Osteocyte (in vitro differentiated cells): ENCODE measurements at places on chromosomes 7 and 10.

- no peak for DNase-seq
These were observed 22.0 kb downstream of the UMAD1 start for GRCh38 chr7:7662527-7662926.

- DNase-seq = no peak
These were observed 222.9 kb downstream of the PTEN start for GRCh38 chr10:88086187-88086960.

DNA sequence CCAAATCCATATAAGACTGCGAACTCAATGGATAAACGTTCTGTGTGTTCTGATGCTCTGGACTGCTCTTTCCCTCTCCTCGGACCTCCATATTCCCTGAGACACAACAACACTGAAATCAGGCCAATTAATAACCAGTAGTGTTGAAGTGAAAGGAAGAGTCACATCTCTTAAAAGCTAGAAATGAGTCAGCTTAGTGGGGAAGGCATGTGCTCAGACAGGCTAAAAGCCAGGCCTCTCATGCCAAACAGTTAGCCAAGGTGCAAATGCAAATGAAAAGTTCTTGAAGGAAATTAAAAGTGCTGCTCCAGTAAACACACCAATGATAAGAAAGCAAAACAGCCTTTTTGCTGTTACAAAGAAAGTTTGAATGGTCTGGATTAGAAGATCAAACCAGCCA is 29.3 kb downstream of the TNS3 start:
- DNase-seq = no peak

- DNase-seq = no peak
These were observed 195.8 kb upstream of the NEBL start for GRCh38 chr10:21092683-21093524.

- no peak for DNase-seq
These were observed 170.3 kb upstream of the FAM171A1 start for GRCh38 chr10:15541376-15541775.

GRCh38 chr7:149191851-149192250 is 3.5 kb upstream of the ZNF282 start:
- DNase-seq = no peak

DNA sequence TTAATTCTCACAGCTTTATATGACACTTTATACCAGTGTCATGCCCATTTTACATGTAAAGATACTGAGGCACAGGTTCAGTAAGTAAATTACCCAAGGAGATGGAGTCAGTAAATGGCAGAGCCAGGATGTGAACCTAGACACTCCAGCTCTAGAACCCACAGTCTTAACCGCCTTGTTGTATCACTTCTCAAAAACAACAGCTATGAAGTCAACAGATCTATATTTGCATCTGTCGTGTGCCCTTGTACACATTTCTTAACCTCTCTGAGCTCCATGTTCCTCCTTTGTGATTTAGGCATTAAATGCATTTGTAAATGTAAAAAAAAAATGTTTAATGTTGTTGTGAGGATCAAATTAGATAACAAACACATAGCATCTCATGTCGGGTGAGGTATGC is 716.2 kb downstream of the SUGCT start:
- DNase-seq = no peak

- DNase-seq = no peak
These were observed 25.5 kb downstream of the LDB3 start for GRCh38 chr10:86693721-86694369.

DNA sequence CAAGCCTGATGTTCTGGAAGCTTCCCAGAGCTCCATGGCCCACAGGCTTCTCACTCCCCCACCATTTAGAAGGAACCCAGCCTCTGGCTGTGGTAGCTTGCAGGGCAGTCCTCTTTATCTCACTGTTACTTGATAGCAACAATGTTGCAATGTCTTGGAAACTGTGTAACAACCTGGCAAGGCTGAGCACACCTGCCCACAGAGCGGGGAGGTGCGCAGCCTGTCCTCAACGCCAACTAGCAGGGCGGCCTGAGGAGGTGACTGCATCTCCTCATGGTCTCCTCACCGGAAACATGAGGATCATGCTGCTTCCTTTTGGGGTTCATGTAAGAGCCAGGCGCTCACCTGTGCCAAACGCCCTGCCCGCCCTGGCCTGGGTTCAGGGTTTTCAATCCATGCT is 43.7 kb upstream of the INSIG1 start:
- no peak for DNase-seq

DNA sequence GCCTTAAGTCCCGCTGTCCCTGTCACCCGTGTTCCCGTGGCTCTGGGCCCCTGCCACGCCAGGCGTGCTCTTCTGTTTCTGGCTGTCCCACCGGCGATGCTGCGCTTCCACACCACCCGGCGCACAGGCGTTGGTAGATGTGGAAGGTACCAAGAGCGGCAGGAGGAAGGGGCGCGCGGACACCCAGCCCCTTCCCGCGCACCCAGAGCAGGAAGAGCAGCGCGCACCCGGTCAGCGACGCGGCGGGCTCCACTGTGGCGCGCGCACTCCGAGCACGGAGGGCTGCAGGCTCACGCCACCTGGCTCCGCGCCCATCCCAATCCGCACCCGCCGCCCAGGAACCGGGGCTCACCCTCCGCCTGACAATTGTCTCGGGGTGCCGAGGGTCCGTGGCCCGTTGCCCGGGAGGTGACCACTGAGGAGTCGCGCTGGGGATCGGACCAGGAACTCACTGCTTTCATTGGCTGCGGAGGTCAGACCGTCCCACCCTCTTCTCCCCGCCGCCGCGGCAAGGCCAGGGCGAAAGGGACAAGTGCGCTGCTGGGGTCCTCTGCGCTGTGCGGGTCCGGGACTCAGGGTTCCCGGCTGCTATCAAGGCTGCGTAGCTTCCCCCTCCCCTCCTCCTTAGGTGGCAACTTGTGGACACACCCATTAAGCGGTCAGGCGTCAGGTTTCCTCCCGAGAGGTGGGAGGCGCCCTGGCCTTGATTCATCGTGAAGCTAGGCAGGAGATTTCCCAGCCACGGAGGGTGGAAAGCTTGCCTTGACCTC is 121.6 kb upstream of the ZNF92 start:
- DNase-seq = peak; percentile 76

DNA sequence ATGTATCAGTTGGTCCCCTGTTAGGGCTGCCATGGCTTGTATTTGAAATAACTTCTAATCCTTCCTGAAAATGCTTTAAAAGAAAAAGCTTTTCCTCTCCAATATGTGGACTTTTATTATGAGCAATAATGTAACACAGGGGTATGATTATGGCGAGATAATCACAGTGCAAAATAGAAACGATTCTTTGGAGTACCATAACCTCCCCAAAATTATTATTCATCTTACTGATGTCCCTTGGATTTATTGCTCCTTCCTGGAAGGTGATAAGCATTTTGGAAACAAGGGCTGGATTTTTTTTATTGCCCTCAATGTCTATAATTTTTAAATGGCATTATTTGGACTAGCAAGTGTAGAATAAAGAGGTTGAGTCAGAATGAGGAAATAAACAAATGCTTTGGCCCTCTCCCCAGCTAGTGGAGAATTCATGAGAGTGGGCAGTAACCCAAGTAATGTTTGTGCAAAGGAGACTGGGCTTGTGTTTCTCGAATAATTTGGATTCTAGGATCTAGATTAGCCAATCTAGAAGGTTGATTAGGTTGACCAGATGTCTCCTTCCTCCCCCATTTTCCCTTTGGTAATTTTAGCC is 403.9 kb upstream of the CELF2 start:
- DNase-seq = no peak
